ENCODE measurements at places on chromosomes 7 and 10. TPM values are rescaled to one million over a fixed set of nuclear protein-coding genes. Genes with fewer than 3 reads are reported as not detected.

GSTO2 gene
- total RNA-seq = 7.6 TPM

WASHC2C gene
- total RNA-seq = 13.8 TPM

NPC1L1 gene
- not detected for total RNA-seq

RNLS gene
- total RNA-seq = 13.1 TPM

LBX1 gene
- total RNA-seq = under 0.01 TPM

Data from bronchus fibroblast of lung (primary cell).